ENCODE measurements at places on chromosomes 4 and X.

DNA sequence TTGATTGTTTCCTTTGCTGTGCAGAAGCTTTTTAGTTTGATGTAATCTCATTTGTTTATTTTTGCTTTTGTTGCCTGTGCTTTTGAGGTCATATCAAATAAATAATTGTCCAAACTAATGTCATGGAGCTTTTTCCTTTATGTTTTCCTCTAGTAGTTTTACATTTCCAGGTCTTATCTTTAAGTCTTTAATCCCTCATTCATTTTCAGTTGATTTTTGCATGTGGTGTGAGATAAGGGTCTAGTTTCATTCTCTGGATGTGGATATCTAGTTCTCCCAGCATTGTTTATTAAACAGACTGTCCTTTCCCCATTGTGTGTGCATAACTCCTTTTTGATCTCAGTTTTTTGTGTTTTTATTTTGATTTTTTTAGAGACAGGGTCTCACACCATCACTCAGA, 179.1 kb upstream of the STK26 start:
- DNase-seq: no peak

- no peak for DNase-seq
Observed at GRCh38 chrX:118325453-118325852, 20.5 kb upstream of the WDR44 start.

GRCh38 chrX:52425775-52426174, 57.0 kb downstream of the XAGE2 start:
- DNase-seq: no peak

- no peak for DNase-seq
Observed at GRCh38 chrX:38189431-38190250, 31.0 kb downstream of the SRPX start.

All from iPS DF 19.7 (cell line).